ENCODE measurements at places on chromosomes 13 and 19.

GRCh38 chr19:51070334-51071094, 5.6 kb upstream of the KLK13 start:
- DNase-seq = no peak

- DNase-seq = no peak
Observed at GRCh38 chr19:18349524-18350128, 9.2 kb downstream of the PGPEP1 start.

- no peak for DNase-seq
Observed at GRCh38 chr19:3276341-3276799, 51.9 kb downstream of the CELF5 start.

DNA sequence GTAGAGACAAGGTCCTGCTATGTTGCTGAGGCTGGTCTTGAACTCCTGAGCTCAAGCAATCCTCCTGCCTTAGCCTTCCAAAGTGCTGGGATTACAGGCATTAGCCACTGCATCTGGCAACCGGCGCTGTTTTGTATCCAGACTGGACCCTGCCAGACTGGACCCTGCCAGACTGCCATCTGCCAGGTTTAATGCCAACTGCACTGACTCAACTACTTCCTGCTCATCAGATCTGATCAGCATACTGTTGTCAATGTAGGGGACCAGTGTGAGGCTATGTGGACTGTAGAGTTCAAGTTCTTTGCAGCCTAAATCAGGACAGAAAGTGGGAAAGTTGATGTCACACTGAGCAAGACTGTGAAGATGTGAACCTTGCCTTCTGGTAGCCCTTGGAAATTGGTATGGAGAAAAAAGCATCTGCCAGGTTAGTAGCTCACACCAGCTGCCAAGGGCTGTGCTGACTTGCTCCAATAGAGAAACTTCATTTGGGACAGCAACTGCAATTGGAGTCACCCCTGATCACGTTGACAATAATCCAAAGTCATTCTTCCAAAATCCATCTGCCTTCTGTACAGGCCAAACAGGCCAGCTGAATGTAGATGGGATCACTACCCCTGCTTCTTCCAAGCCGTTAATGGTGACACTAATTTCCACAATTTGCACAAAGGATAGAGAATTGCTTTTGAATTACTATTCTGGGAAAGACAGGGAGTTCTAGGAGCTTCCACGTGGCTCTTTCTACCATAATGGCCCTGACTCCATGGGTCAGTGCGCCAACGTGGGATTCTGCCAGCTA, 36.8 kb upstream of the ATP1A3 start:
- DNase-seq = no peak

DNA sequence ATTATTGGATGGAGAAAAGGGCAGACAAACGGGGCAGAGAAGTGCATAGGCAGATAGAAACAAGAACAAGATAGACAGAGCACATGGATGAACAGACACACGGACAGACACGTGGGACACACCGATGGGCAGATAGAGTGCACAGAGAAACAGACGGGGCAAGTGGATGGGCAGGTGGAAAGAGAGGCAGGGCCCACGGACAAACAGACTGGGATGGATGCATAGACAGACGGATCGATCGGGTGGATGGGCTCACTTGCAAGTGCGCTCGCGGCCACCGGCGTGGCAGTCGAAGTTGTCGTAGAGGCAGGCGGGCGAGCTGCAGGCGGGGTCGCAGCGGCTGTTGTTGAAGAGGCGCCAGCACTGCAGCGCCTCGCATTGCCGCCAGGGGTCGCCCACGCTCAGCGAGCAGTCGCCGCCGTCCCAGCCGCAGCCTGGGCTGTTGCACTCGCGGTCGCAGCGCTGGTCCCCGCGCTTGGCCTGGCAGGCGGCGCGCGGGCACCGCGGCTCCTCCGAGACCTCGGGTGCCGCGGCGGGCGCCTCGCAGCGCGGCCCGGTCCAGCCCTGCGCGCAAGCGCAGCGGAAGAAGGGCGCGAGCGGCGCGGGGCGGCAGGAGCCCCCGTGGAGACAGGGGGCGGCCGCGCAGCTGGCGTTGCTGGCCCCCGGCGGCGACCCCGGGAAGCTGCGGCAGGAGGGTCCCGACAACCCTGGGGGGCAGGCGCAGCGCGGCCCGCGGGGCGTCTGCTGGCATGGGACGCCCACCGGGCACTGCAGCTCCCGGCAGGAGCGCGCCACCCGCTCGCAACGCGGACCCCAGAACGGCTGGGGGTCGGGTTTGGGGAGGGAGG, 23.3 kb downstream of the NOTCH3 start:
- DNase-seq = peak; percentile 88

GRCh38 chr19:29259153-29259552, 46.2 kb upstream of the UQCRFS1 start:
- no peak for DNase-seq

- no peak for DNase-seq
Observed at GRCh38 chr13:99418843-99419140, 82.5 kb upstream of the TM9SF2 start.

DNA sequence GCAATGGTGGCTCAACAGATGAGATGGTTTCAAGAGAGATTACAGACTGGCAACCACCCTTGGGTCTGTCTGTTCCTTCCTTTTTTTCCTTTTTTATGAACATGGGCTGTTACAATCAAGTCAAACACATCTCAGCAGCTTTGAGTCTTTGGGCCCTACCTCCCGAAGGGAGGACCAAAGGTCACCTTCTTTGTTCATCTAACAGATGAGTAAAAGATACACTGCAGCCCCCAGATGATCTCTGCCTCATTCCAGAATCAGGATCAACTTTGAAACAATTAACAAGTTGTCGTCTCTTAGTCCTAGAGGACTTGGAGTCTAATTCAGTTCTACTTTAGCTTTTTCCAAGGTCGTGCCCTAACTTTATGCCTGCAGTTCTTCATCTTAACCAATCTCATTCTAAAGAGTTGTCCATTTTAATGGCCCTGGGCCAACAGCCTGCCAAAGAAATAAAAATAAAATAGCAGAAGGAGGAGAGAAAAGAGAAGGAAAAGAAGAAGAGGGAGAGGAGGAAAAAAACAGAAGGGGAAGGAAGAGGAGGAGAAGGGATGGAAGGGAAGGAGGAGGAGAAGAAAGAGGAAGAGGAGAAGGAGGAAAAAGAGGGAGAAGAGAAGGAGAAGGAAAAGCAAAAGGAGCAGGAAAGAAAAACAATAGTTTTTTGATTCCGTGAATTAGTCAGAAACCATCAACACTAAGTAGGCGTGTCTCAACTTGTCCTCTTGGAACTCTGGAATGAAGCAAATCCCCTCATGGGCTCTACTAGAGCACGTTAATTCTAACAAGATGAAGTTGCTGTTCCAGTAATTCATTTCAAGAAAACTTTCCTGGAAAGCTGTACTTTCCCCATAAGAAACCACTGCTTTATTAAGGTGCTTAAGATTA, 281.2 kb downstream of the FOXO1 start:
- no peak for DNase-seq

GRCh38 chr19:6164906-6165531, 29.6 kb downstream of the ACSBG2 start:
- no peak for DNase-seq

DNA sequence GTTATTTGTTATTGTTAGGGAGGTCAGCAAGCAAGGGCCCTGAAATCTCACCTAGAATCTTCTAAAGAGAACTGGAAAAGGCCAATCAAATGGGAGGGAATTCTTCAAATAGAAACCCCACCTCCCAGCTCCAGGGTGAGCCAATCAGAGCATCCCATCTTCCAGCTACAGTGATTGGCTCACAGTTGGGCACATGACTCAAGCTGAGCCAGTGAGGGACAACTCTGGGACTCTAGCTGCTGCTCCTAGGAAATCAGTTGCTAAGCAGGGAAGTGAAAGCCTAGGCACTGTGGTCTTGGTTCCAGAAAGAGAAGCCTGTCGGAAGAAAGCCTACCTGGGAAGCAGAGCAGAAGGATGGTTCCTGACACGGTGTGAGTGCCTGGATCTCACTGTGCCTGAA, 13.4 kb downstream of the TM6SF2 start:
- no peak for DNase-seq

GRCh38 chr13:102260256-102260655, 141.6 kb downstream of the FGF14 start:
- no peak for DNase-seq

GRCh38 chr19:49056101-49056901, 1.2 kb downstream of the CGB7 start:
- peak; percentile 46 for DNase-seq

DNA sequence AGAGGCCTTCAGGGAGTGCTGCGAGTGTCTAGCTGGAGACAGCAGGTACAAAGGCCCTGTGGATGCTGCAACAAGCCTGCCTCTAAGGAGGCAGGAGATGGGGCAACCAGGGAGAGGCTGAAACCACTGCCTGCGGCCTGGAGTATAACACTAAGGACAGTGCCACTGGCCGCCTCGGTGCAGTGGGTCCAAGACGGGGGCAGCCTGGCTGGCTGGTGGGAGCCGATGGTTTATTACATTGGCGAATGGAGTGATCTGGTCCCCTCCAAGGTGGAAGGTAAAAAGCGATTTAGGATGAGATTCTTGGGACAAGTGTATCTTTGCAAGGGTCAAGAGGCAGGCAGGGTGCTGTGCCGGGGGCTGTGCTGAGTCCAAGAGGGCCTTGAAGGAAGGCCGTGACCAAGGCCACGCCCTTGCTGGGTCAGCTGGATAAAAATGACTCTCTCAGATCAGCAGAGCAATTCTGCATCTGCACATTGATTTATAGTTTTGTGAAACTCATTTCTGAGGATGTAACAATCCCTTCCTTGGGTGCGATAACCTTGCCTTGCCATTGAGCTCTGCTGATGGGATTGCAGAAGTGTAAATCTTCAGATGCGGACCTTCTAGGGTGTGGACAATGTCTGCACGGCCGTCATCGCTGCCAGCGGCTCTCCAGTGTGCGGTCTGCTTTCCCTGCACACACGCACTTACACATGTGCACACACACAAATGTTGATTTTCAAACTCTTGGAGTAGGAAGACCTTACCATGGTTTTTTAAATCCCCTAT, 6.0 kb downstream of the TMEM255B start:
- DNase-seq = no peak

GRCh38 chr19:2811735-2812413, 7.8 kb upstream of the ZNF554 start:
- no peak for DNase-seq

DNA sequence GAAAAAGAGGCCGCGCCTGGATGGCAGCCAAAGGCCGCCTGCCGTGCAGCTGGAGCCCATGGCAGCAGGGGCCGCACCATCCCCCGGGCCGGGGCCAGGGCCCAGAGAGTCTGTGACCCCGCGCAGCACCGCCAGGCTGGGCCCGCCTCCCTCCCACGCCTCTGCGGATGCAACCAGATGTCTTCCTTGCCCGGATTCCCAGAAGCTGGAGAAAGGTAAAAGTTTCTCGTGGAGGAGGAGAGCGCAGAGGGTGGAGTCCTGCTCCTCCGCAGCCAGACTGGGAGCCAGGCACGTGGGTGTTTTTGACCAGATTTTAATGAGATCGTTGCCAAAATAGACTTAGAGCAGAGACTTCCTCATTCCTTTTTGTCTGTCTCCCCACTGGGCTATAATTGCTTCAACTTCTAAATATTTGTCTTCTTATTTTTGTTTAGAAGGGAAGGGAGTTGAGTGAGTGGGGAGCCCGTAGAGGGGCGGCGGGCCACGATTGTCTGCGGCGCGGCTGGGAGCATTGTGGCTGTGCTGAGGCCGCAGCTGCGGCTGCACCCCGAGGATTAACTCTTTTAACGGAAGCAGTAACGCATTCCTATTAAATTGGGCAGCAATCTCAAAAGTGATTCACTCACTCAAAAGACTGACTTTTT, 22.8 kb upstream of the NDUFS7 start:
- no peak for DNase-seq

GRCh38 chr13:92564942-92565341, 661.7 kb upstream of the GPC6 start:
- DNase-seq = no peak

- DNase-seq = no peak
Observed at GRCh38 chr19:19510432-19510831, 4.9 kb downstream of the TSSK6 start.

DNA sequence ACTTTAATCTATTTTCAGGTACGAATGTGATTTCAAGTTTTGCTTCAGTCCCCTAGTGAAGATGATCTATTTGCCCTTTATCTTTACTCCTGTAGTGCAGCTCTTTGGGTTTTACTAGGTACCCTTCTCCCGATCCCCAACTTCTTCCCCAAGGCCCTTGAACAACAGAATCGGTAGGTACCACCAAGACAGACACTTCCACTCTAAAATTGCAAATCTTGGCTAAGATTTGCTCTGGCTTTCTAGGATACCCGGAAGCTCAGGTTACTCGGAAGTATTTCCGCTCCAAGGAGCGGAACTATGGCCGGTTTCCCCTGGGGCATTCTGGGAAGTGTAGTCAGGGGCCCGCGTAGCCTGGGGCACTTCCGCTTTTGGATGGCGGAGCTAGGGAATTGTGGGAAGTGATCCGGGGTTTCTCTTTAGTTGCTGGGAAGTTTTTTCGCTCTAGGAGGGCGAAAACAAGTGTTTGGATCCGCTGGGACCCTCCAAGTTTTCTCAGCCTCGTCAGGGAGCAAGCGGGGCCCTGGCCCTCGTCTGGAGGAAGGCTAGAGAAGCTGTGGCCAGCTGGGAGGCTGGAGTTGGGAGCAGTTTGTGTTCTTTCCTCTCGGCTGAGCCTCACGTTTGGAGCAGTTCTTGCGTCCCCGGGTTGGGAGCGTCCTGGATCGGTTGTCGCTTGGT, 5.1 kb upstream of the ZNF227 start:
- DNase-seq = peak; percentile 58

DNA sequence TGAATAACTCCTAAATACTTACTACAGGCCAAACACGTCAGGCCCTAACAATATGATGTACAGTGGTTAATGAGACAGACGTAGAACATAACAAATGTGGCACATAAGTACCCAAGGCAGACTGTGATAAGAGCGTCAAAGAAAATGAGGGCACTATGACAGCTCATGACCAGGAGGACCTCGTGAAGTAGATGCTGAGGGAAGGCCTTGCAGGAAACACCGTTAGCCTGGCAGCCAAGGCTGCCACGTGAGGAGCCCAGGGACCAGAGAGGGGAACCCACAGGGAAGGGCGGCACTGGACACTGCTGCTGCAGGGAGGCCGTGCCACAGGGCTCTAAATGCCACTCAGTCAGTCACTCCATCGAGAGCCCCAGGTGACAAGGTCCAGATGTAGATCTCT, 5.7 kb downstream of the TUBGCP3 start:
- DNase-seq = no peak

DNA sequence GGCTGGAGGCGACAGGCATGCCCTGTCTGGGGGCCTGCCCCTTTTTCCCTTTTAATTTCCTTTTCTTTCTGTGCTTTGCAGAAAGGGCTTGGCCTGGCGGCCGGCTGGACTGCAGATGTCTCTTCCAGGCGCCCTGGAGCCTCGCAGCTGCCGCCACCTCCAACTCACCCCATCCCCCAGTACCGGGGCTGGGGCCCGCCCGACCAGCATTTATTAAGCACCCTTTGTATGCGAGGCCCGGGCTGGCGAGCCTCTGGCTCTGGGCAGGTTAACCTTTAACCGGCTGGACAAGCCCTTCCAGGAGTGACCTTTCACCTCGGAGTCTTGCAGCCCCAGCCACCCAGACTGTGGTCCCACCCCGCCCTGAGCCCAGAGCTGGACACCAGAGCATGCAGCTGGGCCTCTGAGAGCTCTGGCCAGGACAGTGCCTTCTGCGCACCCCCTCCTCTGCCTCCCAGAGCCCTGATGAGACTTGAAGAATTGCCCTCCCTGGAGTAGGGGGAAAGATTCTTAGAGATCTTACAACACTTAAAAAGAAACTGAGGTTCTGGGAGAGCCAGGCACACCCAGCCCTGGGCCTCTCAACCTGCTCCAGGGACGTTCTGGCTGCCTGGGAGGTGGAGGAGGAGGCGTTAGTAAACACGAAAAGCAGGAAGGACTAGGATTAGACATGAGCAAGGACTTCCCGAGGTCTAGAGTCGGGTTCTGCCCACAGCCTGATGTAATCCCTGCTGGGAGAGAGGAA, 1.1 kb upstream of the NR2F6 start:
- no peak for DNase-seq
